Naive thymus-derived CD8-positive, alpha-beta T cell (primary cell): ENCODE measurements at places on chromosomes 7 and 10. TPM values are rescaled to one million over a fixed set of nuclear protein-coding genes. Genes with fewer than 3 reads are reported as not detected.

GRCh38 chr10:97575127-97575668, 2.6 kb downstream of the ANKRD2 start:
- H3K27me3 ChIP-seq = no peaks in the 10 kb centered on the region
- H3K27ac ChIP-seq = no peak overlapping the region
- no peak for DNase-seq
- peaks cover 2% of the 10 kb centered on the region for H3K36me3 ChIP-seq
- no peak overlapping the region for H3K4me3 ChIP-seq

- H3K4me1 ChIP-seq = no peaks in the 10 kb centered on the region
- no peaks in the 10 kb centered on the region for H3K27me3 ChIP-seq
- no peak for DNase-seq
- no peak overlapping the region for H3K27ac ChIP-seq
These were observed 8.7 kb upstream of the SAMD9L start for GRCh38 chr7:93156884-93157283.

- DNase-seq = no peak
- H3K4me3 ChIP-seq = peak overlapping the region; percentile 93
- H3K4me1 ChIP-seq = peaks cover 63% of the 10 kb centered on the region
- peak overlapping the region; percentile 91 for H3K27ac ChIP-seq
These were observed 1.4 kb upstream of the ZYX start for GRCh38 chr7:143379611-143380259.

- no peaks in the 10 kb centered on the region for H3K4me1 ChIP-seq
- H3K27ac ChIP-seq = no peak overlapping the region
- no peak overlapping the region for H3K4me3 ChIP-seq
- H3K27me3 ChIP-seq = peaks cover 7% of the 10 kb centered on the region
These were observed 103.6 kb downstream of the VIPR2 start for GRCh38 chr7:159040912-159041711.

DNA sequence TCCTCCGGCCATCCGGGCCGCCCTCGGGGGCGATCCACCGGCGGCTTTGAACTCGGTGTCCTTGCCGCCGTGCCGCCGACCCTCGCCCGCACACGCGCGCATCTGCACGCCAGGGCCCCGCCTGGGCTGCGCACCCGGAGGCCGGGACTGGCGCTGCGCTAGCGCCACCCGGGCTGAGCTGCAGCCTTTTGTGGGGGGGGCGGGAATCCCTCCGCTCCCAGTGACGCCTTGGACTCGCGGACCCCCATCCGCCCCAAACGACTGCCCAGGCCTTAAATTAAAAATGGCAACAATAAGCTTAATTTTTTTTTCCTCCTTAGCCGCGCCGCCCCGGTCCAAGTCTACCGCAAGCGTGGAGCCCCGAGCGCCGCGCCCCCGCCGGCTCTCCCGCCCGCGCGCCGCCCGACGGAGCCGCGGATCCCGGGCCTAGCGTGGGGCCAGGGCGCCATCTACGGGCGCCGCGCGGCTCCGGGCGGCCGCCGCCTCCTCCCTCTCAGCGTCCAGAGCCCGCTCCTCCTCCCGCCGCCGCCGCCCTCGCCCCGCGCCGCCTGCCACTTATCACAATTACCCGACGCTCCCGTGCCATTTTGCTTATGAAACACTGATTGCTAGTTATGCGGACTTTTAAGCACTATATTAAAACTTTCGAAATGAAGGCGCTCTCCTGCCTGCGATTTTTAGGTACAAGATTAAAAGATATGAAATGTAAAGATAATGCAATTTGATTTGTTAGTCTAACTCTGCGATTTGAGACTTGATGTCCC, 7.5 kb upstream of the EBF3 start:
- peak overlapping the region; percentile 87 for H3K4me3 ChIP-seq
- H3K4me1 ChIP-seq = peaks cover 4% of the 10 kb centered on the region
- no peak overlapping the region for H3K27ac ChIP-seq
- peaks cover 66% of the 10 kb centered on the region for H3K27me3 ChIP-seq
- H3K36me3 ChIP-seq = no peaks in the 10 kb centered on the region

DNA sequence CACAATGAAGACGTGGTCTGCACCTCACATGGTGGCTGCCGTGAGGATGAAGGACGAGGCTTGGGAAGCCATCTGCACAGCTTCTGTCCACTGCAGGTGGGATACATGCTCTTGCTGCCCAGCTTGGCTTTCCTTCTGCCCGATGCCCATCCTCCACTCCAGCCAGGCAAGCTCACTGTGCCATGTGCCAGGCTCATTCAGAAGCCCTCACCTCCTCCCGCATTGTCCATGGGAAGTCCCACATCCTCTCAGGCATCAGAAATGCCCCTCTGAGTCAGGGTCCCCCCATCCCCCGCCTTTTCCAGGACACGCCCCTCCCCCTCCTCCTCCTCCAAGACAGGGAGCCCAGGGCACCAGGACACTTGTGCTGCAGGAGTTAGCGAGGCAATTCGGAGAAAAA, 4.6 kb upstream of the NOM1 start:
- peaks cover 44% of the 10 kb centered on the region for H3K27me3 ChIP-seq
- no peak overlapping the region for H3K4me3 ChIP-seq
- peaks cover 2% of the 10 kb centered on the region for H3K4me1 ChIP-seq
- no peak for DNase-seq
- no peak overlapping the region for H3K27ac ChIP-seq

DNA sequence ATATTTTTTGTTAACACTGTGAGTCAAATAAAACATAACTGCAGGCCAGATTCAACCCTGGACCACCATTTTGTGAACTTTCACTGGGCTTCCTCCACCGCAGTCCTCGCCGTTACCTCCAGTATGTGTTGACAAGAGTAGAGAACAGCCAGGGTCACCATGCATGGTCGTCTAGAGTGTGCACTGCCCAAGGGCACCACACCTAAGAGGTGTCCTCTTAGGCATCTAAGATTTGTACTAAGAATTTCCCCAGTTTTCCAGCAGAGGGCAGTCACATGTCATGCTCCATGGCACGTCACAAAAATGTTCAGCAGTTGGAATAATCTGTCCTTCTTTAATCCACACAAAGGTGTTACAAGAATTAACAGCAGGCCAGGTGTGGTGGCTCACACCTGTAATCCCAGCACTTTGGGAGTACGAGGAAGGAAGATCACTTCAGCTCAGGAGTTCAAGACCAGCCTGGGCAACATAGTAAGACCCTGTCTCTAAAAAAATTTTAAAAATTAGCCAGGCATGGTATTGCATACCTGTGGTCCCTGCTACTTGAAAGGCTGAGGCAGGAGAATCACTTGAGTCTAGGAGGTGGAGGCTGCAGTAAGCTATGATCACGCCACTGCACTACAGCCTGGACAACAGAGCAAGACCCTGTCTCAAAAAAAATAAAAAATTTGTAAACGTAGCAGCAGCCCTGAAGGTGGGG, 71.2 kb upstream of the FOXK1 start:
- peak; percentile 53 for DNase-seq
- no peaks in the 10 kb centered on the region for H3K36me3 ChIP-seq
- H3K4me3 ChIP-seq = no peak overlapping the region
- peaks cover 10% of the 10 kb centered on the region for H3K27me3 ChIP-seq

RARRES2 gene
- total RNA-seq = 0.29 TPM

INA gene
- total RNA-seq = not detected

LBX1 gene
- total RNA-seq = not detected

MACROH2A2 gene
- total RNA-seq = 7.2 TPM

CLCN1 gene
- total RNA-seq = not detected

KDM7A gene
- total RNA-seq = 65.4 TPM
